ENCODE measurements at places on chromosomes 1 and 21. TPM values are rescaled to one million over a fixed set of nuclear protein-coding genes. Genes with fewer than 3 reads are reported as not detected.

DNA sequence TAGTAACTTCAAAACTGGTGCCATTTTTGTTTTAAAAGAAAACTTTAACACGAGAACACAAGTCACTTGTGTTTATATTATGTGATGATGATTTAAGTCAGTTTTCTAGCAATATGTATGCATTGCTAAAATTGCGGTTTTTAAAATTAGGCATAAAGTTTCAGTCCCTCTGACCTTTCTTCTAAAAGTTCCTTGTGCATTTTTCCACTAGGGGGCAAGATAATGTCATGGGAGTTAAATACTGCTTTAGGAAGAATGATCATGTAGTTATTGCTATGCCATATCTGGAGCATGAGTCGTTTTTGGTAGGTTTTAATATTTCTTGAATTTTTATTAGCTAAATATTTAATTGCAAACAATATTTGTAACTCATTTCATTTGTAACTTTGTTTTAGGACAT lies 10.7 kb downstream of the CDC7 start:
- peak; percentile 78 for DNase-seq

NUDT4B gene
- 72.0 TPM for total RNA-seq

TRNP1 gene
- total RNA-seq: 19.1 TPM

DNA sequence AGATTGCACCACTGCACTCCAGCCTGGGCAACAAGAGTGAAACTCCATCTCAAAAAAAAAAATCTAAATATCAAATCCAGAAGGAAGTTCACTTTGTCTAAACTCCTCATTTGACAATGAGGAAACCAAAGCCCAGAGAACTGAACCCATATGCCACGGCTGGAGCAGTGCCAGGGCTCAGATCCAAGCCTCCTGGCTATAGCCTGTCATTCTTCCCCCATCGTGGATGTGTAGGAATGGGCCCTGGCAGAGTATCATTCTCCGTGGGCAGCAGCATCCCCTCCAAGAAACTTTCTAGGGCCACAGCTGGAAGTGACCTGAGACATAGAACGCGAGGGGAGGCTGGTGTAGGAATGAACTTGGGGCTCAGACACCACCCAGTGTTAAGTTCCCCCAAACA lies 47.2 kb downstream of the CAPN9 start:
- peak; percentile 28 for DNase-seq

DNA sequence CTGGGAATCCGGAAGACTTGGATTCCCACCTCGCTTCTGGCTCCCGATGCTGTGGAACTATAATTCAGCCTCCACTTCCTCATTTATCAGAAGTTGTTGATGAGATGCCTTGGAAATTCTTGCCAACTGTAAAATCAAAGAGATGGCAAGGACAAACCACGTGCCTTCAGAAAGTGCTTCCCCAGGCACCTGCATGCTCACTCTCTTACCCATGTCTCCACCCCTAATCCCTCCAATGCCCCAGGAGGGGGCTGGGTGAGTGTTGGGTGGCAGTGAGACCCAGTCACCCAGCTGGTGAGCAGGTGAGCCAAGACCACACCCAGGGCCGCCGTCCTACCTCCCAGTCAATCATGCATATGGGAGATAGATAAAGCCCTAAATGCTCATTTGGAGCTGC lies 160.8 kb downstream of the PSMG1 start:
- DNase-seq: no peak

LENEP gene
- total RNA-seq: not detected

DNA sequence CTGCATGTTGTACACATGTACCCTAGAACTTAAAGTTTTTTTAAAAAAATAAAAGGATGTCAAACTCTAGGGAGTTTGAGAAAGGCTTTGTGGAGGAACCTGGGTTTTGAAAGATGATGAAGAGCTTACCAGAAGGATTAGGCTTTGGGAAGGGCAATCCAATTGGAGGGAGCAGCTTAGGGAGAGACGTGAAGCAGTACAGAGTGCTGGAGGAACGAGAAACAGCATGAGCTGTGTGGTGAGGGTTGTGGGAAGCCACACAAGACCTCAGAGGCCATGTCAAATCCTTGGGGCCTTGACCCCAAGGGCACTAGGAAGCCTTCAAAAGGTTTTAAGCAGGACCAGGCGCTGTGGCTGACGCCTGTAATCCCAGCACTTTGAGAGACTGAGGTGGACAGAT lies 8.4 kb upstream of the KPNA6 start:
- no peak for DNase-seq

HAO2 gene
- not detected for total RNA-seq

DNA sequence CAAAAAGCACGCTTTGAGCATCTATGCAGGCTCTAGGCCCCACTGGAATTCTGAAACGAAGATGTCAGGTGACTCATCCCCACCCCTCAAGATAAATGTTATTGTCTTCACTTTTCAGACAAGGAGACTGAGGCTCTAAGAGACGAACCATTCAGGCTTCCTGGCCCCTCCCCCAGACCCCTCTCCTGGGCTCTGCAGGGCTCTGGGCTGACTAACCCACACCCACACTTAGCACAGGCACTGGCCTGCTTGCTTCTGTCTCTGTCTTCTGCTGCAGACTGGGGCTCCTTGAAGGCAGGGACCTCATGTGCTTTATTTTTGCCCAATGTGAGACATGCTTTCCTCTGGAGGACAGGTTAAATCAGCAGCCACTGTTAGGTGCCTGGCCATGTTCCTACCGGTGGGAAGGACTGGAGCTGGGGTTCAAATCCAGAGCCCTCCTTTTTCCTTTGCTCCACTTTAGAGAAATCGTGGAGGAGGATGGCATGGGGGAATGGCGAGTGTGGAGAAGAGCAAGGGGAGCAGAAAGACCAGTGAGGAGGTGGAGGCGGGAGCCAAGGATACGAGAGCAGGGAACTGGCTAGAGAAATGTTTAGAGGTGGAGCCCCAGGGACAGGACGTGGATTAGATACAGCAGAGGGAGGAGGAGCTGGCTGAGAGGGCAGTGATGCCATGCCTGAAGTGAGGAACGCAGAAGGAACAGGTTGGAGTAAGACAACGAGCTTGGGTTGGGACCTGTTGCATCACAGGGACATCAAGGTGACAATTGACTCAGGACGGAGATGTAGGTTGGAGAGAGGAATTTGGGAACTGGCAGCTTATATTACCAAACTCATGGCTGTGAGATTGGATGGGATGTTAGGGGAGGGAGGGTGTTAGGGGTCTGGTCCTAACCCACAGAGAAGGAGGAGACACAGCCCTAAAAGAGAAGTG lies 1.7 kb downstream of the TMEM125 start:
- DNase-seq: no peak

DNA sequence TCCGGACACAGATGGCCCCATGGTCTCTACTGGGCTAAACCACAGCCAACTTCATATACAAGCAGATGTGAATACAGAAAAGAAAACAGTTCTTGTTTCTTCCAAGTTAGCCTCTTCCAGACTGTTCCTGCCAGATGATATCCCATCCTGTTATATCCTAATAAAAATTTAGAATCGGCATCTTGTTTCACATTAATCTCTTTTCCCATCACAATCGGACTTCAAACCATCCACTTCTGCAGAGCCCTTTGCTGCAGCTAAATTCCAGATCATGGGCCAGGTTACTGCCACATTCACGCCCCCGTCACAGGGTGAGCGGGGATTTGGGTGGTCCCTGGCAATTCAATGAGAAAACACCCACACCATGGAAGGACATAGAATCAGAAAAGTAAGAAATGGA lies 57.2 kb downstream of the NPHP4 start:
- DNase-seq: no peak

AMY2A gene
- not detected for total RNA-seq

- DNase-seq: no peak
These were observed 128.4 kb upstream of the NGF start for GRCh38 chr1:115466433-115466832.

DNA sequence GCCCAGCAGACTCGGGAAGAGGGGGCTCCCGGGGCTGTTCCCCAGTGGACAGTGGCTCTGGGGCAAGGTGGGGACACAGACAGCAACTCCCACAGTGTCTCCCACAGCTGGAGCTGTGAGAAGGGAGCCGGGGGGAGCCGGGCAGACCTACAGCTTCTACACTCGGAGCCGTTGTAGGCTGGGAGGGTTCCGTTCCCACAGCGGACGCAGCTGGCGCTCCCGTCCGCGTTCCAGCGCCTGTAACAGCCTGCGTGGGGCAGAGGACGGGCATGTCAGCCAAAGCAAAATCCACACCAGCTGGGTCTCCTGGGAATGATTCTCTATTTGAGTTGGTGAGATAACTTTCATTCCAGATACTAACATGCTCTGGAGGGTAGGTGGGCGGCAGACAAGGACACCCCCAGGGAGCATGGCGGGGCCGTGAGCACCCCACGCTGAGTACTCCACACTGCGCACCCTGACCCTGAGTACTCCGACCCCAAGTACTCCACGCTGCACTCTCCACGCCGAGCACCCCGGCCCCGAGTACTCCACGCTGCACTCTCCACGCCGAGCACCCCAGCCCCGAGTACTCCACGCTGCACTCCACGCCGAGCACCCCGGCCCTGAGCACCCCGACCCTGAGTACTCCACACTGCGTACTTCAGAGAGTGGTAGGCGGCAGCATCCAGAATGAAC lies 13.4 kb upstream of the RNF223 start:
- DNase-seq: no peak

Data from fibroblast of the aortic adventitia (primary cell).